ENCODE measurements at places on chromosomes 7 and 10.

DNA sequence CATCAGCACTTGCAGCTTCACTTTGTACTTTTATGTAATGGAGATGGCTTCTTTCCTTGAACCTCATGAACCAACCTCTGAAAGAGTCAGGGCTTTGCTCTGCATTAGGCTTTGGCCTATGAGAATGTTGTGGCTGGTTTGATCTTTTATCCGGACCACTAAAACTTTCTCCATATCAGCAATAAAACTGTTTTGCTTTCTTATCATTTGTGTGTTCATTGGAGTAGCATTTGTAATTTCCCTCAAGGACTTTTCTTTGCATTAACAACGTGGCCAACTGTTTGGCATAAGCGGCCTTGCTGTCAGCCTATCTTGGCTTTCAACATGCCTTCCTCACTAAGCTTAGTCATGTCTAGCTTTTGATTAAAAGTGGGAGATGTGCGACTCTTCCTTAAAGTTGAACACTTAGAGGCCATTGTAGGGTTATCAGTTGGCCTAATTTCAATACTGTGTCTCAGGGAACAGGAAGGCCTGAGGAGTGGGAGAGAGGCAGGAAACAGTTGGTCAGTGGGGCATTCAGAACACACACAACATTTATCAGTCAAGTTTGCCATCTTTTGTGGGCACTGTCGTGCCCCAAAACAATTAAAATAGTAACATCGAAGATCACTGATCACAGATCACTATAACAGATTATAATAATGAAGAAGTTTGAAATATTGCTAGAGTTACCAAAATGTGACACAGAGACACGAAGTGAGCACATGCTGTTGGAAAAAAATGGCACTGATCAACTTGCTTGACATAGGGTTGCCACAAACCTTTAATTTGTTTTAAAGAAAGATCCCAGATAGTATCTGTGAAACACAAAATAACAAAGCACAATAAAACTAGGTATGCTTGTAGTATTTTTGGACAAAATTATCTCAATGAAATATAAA lies 64.7 kb downstream of the NRF1 start:
- no peak for DNase-seq

DNA sequence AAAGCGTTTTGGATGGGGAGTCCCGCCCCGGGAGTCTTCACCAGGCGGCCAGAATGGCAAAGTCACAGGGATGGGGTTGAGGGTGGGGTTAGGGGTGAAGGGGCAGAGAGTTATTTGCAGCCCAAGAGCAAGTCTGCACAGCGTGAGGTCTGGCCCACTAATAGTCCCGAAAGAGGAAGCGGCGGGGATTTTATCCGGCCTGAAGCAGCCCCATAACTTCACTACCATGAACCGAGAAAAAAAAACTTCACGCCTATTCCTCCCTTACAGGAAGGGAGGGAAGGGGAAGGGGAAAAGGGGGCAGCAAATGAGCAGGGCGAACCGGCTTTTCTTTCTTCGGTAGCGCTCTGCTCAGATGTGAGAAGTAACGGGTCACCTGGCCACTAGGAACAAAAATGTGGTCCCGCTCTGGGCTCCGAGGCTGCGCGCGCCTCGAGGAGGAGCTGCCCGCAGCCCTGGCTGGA lies 712 bp downstream of the ITPRIP start:
- no peak for DNase-seq

GRCh38 chr7:45874408-45875131 lies 1.7 kb upstream of the CCDC201 start:
- DNase-seq = peak; percentile 74

- DNase-seq = peak; percentile 83
Observed at GRCh38 chr10:103491729-103492364, 1.7 kb upstream of the NEURL1 start.

DNA sequence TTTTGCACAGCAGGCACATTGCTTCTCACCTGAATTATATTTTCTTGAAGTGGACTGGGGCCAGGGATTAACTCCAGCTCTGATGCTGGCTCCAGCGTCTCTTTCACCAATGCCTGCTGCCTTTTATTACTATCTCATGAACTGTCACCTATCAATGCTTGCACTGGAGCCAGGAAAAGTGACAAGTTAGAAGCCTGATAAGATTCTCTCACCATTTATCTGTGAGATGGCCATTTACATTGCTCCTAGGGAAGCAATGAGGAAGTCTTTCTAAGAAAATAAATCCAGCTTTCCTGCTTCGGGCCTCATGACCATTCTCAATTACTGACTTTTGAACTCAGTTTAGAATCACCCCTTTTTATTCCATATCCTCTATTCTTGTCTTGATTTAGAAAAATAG lies 48.5 kb upstream of the LRRTM3 start:
- no peak for DNase-seq

DNA sequence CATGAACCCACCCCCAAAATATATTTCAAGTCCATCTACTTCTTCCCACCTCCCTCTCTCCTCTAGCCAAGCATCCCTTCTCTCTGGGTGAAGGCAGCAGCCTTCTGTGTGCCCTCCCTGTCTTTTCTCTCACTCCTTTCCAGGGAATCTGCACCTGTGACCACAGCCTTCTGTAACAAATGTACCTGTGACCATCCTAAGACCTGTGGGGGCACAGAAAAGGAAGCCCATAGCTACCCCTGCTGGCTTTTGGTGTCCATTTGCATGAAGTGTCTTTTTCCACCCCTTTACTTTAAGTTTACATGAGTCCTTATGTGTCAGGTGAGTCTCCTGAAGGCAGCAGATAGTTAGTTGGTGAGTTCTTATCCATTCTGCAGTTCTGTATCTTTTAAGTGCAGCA lies 2.0 kb upstream of the TBXAS1 start:
- no peak for DNase-seq
